Fibroblast of skin of right quadriceps (primary cell): ENCODE measurements at places on chromosomes 12 and 14.

DNA sequence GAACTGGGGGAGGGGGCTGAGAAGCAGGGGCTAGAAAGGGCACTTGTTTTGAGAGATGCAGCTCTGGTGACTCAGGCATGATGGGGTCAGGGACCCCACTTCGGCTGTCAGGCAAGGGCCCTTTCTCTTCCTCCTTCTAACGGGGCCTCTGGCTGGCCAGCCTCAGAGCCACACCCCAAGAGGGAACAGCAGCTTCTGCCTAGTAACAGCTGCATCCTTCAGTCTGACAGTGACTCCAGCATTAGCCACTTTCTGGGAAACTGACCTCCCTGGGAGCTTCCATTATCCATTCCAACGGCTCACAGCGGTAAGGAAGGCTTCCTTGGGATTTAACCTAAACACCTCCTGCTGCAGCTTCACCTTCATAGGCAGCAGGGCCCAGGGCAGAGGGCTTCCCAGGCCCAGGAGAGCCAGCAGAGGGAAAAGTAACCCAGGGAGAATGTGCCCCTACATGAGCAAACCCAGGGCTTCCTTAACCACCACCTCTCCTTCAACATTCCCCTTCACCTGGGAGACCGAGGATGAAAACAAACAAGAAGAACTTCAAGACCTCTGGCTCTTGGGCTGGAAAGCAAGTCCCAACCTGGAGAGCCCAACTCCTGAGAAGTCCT, 2.7 kb downstream of the NCKAP5L start:
- no peak for DNase-seq

- DNase-seq, result no peak
Observed at GRCh38 chr14:46279327-46279726, 372.3 kb downstream of the RPL10L start.

- DNase-seq, result no peak
Observed at GRCh38 chr12:54011665-54012532, 3.1 kb downstream of the HOXC8 start.

DNA sequence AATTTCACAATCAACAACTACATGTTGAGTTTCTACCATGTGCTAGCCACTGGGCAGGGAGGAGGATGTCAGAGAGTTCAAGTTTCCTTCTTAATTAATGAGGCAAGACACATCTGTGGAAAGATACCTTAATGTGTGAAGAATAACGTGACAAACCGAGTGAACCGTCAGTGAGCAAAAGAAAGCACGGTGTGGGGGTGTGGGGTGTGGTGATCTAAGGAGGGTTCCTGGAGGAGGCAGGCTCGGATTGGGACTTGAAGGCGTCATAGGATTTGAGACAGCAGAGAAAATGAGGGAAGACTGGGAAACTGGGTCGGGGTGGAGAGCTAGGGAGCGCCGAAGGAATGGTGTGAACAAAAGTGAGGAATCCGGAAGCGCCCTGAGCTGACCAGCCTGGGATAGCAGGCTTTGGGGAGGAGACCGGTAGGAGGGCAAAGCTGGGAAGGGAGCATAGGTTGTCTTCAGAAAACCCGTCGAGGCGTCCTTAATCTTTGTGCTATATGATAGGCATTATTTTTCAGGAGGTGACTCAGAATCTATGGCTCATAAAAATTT, 22.3 kb downstream of the GALNT8 start:
- DNase-seq, result no peak

GRCh38 chr14:97039717-97040363, 242.7 kb downstream of the VRK1 start:
- no peak for DNase-seq

DNA sequence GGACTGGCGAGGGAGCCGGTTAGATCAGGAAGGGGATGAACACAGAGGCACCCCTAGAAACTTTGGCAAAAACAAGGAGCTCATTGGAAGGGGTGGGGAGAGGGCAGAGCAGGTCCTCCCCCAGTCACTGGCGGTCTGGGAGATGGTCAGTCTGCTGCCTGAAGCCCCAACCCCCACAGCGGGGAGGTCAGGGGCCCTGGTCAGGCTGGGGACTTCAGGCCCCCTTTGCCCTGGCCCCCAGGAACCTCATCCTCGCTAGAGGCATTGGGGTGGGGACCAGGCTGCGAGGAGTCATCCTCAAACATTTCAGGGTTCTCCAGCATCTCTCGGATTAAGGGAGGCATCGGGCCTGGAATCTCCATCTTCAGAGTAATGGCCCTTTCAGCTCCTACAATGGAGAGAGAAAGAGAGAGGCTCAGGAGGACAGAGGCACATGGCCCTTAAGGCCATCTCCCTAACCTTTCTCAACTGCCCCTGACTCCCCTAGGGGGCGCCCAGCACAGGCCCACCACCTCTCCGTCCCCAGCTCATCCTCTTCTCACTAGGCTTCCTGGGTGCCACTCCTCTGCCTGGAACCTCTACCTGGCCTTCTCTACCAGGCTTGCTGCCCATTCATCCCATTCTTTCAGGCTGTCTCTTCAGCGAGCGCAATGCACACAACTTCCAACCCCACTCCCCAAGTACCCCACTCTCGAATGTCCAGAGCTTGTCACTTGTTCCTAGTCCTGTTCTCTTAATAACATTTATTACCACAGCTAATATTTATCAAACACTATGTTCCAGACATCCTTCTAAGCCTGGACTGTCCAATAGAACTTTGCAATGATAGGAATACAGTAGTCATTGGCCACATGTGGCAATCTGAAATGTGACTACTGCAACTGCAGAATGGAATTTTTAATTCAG, 4.7 kb upstream of the ITGB7 start:
- DNase-seq, result no peak

DNA sequence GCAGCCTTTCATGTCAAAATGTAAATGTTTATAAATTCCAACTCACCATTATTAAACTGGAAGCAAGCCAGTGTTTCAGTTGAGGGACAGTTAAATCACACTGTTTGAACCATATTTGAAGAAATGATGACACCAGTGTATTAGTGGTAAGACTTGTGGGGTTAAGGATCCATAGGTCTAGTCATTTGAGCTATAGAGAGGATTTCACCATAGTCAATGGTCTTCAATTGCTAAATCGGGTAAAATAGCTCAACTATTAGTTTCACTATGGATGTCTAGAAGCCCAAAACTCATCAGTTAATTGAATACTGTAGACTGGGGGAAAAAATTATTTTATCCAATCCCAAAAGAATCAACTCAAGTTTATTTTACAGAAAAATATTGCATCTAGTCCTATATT, 659.1 kb downstream of the NRXN3 start:
- no peak for DNase-seq

GRCh38 chr12:46516238-46516932, 143.8 kb upstream of the SLC38A2 start:
- no peak for DNase-seq

- no peak for DNase-seq
Observed at GRCh38 chr14:64444140-64444539, 21.2 kb upstream of the AKAP5 start.

DNA sequence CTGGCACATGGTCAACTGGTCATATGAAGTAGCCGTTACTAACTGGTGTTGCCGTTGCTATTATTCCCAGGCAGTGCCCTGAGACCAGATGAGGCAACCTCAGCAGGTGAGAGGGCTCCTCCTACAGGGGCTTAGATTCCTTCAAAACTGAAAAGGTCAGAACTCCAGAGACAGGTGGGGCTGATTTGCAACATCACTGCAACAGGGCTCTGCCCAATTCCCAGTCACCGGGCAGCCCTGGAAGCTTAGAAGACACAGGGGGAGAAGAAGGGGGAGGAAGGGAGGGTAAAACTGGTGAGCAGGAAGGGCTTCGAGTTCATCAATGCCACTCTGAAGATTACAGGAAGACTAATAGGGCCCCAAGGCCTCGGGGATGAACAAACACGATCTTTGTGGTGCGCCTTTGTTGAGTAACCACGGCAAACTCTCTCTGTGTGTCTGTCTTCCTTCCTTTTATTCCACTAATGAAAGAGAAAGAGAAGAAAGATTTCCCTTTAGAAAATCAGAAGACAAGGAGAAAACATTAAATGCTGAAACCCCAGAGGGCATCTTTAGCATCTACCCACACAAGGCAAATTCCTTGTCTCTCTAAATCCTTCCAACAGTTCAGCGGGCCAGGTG, 749.1 kb upstream of the TBX3 start:
- DNase-seq, result no peak

- DNase-seq, result no peak
Observed at GRCh38 chr12:98156697-98157096, 358.7 kb upstream of the TMPO start.

GRCh38 chr14:69252851-69253250, 7.1 kb upstream of the GALNT16 start:
- no peak for DNase-seq

GRCh38 chr14:58460772-58461171, 33.3 kb downstream of the KIAA0586 start:
- DNase-seq, result no peak

GRCh38 chr12:109858764-109859163, 21.6 kb downstream of the GLTP start:
- DNase-seq, result no peak

GRCh38 chr12:47388712-47389111, 309.0 kb upstream of the AMIGO2 start:
- no peak for DNase-seq

GRCh38 chr12:27193854-27194544, 50.1 kb upstream of the STK38L start:
- peak; percentile 92 for DNase-seq

GRCh38 chr14:65377576-65377975, 35.0 kb upstream of the FUT8 start:
- peak; percentile 24 for DNase-seq
